Activated CD4-positive, alpha-beta T cell treated with anti-CD3 and anti-CD28 coated beads, Interleukin-2, Interleukin-4, amounts not matched to agents 100 ng/mL and 50 ng/mL, durations not matched to agents 16 hours and 8 hours (primary cell): ENCODE measurements at places on chromosomes 2 and 18.

- no peak for DNase-seq
Observed at GRCh38 chr18:70535041-70535440, 246.2 kb downstream of the SOCS6 start.

DNA sequence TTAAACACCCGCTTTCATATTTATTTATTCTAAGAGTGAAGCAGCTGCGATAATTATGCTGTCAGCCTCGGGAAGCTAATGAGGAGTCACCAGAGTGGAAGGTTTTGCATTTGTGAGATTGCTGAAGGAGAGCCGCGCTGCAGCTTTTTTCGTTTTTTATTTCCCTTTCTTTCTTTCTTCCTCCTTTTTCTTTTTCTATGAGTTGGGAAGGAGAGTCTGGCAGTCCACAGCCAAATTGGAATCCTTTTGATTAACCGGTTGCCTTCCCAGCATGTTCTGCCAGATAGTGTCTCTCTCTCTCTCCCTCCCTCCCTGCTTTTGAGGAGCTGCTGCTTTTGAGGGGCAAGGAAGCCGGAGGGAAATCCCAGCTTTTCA, 82.1 kb downstream of the CDK15 start:
- no peak for DNase-seq

DNA sequence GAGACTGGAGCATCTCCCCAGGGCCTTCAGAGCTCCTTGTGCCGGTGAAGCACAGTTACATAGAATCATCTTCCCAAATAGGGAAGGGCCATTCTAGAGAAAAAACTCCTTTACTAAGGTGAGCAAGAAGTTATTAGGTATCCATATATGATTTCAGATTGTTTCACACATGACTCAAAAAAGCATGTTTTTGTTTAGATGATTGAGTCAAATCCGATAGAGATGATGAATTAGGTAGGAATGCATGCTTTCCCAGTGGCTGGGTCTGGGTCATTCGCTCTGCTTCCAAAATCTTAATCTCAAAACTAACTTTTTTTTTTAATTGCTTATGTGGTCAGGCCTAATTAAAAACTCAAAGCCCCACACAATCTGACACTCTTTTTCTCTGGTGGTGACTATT, 3.8 kb downstream of the NT5C1B start:
- no peak for DNase-seq

DNA sequence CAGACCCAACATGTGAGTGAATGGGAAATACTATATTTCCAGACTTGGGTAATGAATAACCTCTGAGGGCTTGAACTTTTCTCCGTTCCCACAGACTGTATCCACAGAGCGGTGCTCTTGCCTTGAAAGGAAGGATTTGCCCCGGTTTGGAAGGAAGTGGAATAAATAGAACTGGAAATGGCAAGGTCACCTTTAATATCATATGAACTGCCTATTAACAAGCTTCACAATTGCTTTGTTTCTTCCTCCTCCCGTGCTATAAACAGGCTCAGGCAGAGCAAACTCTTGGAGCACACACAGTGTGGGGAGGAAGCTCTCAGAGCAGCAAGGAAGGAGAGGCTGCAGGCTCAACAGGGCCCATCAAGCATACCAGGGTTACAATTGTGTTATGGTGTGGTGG, 28.5 kb upstream of the DARS1 start:
- DNase-seq: no peak

- DNase-seq: no peak
Observed at GRCh38 chr18:55732227-55733106, 144.5 kb upstream of the TCF4 start.

DNA sequence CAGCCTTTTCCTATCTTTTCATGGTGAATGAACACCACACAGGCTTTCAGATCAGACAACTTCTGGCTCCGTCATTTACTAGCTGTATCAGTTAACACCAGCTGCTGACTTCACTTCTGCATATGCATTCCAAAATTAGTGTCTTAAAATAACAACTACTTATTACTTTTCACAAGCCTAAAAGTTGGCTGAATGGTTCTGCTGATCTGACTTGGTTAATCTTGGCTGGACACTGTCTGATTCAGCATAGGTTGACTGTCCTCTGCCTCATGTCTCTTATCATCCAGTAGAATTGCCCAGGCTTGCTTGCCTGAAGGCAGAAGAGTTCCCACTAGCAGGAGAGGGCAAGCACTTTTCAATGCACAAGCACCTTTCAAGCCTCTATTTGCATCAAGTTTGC, 72.7 kb downstream of the MARCHF4 start:
- DNase-seq: no peak

- DNase-seq: no peak
Observed at GRCh38 chr18:23314672-23315071, 138.4 kb upstream of the RIOK3 start.

DNA sequence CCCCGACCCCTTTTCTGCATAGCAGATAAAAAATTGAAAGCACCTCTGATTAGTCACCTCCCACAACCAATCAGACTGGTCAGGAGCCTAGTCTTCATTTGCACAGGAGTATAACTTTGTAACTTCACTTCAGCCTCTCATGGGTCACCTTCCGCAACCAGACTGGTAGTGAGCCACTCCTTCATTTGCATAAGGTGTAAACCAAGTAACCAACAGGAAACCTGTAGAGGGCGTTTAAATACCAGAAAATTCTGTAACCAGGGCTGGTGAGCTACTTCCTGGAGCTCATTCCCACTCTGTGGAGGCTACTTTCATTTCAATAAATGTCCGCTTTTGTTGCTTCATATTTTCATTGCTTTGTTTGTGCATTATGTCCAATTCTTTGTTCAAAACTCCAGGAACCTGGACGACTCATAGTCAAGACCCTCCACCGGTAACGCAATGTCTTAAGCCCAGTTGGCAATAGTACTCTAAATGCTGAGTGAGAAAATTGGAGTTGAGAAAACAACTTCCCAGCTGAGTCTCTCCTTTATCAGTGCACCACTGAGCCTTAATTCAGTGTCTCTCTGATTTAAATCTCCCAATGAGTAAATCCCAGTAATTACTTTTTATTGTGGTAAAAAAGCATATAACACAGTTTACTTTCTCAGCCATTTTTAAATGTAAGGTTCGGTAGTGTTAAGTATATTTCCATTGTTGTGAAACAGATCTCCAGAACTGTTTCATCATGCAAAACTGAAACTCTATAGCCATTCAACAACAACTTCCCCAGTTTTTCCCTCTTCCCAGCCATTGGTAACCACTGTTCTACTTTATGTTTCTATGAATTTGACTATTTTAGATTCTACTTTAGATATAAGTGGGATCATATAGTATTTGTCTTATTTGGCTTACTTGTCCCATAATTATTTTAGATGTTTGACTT, 392.7 kb upstream of the SLC8A1 start:
- DNase-seq: no peak

- peak; percentile 7 for DNase-seq
Observed at GRCh38 chr2:219997341-219997851, 370.0 kb downstream of the SLC4A3 start.

DNA sequence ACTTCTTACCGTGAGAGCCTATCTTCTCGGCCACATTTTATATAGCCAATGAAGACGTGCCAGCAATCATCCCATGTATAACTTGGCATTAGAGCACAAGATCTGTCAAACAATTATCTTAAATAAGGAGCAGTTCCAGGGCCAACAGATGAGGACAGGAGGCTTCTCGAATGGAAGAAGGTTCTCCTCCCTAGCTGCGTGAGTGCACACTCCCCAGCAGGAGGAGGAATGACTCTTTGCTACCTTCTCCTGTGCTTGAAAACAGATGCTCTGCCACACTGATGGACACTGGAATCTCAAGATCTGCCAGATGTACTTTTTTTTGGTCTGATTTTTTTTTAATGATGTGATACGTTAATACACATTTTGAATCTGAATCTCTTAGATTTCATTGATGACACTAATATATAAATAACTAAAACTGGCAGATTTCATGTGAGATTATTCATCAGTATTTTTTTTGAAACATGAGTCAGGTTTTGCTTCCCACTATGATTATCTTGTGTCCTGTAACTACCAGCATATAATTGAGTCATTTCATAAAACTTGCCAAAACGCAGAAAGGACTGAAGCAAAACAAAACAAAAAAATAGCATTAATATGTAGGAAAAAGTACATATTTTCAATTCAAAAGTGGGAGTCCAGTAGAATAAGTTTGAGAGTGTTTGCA, 626 bp upstream of the VIT start:
- DNase-seq: peak; percentile 4

- DNase-seq: peak; percentile 90
Observed at GRCh38 chr2:96524482-96525210, 11.9 kb upstream of the ARID5A start.

DNA sequence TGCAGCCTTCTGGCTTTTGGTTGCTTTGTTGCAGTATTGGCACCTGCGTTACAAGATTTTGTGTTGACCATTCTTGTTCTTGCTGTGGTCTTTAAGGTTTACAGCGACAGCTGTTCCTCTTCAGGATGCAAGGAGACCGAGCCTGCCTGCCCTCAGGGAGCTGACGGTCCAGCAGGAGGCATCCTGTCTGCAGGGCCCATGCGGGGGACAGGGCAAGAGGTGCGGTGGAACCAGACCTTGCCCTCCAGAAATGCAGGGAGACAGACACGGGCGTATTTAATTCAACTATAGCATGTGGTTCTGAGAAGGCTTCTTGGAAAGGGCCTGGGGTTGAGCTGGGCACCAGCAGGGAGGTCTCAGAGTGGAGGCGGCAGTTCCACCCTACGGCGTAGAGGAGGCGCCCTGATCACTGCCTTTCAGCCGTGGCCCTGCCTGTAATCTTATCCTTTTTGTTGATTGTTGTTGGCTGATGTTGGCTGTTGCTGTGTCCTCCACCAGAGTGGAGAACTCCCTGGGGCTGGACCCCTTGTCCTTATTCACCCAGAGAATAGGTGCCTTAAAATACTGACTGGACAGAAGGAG, 71.7 kb downstream of the HPCAL1 start:
- DNase-seq: no peak

DNA sequence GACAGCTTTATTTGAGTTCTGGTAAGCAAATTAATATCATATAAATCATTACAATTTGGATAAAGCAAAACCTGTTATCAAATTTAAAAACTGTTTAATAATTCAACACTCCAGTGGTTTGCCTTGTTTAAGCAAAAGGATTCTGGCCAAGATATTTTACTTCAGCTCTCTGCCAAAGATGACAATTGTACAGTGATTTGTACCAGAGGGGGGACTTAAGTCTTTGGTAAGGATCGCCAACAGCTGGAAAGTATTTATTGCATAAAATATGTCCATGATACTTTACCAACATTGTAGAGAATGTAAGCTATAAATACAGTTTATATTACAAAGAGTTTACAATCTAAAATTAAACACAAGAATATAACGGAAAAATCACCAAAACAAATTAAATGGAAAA, 13.8 kb downstream of the PREPL start:
- DNase-seq: no peak

DNA sequence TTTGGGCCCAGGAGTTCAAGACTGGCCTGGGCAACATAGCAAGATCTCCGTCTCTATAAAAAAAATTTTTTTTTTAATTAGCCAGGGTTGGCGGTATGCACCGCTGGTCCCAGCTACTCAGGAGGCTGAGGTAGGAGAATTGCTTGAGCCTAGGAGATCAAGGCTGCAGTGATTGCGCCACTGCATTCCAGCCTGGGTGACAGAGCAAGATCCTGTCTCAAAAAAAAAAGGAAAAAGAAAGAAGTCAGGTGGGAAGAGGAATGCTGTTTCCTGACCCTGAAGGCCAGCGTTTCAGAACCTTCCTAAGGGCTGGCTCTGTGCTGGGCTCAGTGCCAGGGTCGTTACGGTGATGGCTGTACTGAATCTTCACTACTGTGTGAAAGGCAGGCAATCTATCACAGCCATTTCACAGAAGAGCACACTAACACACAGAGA, 35.0 kb upstream of the AGAP1 start:
- DNase-seq: no peak

- no peak for DNase-seq
Observed at GRCh38 chr18:51013259-51013658, 16.8 kb upstream of the SMAD4 start.

DNA sequence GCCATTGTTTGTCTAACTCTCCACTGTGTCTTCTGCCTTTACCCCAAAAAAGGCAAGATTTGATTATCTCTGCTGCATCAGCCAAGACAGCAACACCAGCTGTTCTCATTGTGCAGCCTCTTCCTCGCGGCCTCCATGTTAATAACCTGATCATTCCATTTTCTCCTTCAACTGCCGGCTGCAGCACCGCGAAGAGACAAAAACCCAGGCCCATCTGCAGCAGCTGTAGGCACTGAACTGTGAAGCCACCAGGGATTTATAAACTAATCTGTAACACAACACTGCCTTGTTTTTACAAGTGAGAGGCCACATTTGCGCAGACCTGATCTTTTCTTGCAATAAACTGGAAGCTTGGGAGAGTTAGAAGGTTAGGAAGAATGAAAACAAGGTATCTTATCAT, 147.8 kb downstream of the SATB2 start:
- no peak for DNase-seq

DNA sequence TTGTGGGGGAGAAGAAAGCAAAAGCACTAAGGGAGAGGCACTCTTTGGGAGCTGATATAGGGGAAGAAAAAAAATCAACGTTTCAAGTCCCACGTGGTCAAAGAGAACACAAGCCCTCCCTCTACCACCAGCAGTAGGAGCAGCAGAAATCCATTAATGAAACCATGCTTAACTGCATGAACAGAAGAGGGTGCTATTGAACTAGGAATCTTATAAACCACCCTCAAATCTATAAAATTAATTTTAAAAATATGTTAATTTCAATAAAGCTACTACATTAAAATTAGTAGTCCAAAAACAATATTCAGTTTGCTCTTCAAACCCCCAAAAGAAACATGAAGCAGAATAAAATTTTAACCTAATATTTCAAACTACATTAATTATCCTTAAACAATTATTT, 147.8 kb downstream of the TMEM18 start:
- no peak for DNase-seq

- no peak for DNase-seq
Observed at GRCh38 chr18:24428709-24429108, 2.2 kb downstream of the IMPACT start.

DNA sequence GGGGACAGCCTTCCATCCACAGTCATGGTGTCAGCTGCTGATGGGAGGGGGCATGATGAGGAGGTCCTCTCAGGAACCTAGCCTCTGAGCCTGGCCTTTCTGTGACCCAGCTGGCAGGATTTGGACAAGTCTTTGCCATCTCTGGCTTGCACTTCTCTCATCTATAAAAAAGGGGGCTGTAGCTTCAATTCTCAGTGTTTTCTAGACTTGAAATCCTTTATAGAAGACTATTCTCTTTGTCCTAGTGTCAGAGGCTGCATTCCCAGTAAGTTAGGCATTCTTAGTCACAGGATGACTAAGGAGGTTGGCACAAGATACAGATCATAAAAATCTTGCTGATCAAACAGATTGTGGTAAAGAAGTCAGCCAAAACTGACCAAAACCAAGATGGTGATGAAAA, 958.5 kb downstream of the CNTNAP5 start:
- no peak for DNase-seq
